Activated T-cell treated with anti-CD3 and anti-CD28 coated beads for 48 hours (primary cell): ENCODE measurements at places on chromosomes 1 and 21.

- DNase-seq, result no peak
These were observed 17.9 kb upstream of the CENPF start for GRCh38 chr1:214584805-214585766.

DNA sequence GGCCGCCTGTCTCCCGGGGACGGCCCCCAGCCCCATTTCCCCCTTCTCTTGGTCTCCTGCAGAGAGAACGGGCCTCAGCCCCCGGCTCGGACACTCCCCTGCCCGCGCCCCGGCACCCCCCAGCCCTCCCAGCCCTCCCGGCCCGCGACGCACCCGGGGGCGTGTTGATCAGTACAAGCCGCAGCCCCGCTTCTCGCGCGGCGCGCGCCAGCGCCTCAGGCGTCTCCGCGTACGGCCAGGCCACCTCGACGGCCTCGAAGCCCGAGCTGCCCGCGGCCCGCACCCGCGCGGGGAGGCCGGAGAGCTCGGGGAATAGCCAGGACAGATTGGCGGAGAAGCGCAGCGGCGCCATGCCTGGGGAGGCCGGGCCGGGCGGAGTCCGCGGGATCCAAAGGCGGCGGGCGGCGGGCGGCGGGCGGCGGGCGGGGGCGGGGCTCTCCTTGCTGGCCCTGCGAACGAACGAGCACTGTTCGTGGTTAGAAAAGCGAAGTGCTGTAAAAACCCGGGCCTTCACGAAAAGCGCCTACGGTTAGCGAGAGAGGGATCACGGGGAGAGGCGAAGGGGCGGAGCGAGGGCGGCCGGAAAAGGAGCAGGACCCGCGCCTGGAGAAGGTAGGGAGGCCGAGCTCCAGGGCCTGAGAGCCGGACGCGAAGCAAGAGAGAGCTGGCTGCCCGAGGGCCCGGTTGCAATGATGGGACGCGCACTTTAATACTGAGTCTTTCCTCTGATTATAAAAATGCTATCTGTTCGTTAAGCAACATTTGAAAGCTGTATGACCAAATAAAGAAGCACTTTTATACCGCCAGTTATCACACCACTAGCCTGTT is at the start of gene HYI:
Gene HYI (minus strand): TSS at position 490 of the 828 bp plus-strand sequence. CDS start 138 bp downstream, at position 352.
- DNase-seq, result peak; percentile 64

- no peak for DNase-seq
These were observed 38.2 kb upstream of the RIPK4 start for GRCh38 chr21:41805038-41805437.

DNA sequence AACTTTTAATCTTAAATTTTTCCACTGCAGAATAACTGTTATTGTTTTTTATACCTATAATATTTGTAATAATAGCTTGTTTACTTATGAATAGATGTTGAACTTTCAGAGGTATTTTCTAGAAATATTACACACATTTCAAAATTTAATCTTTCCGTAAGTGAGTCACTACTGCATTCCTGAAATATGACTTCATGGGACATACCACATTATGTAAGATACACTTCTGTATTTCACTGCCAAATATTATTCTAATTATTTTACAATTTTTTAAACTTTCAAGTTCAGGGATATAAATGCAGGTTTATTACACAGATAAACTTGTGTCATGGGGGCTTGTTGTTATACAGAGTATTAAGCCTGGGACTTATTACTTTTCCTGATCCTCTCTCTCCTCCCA is 2220.5 kb downstream of the NCAM2 start:
- DNase-seq, result no peak

DNA sequence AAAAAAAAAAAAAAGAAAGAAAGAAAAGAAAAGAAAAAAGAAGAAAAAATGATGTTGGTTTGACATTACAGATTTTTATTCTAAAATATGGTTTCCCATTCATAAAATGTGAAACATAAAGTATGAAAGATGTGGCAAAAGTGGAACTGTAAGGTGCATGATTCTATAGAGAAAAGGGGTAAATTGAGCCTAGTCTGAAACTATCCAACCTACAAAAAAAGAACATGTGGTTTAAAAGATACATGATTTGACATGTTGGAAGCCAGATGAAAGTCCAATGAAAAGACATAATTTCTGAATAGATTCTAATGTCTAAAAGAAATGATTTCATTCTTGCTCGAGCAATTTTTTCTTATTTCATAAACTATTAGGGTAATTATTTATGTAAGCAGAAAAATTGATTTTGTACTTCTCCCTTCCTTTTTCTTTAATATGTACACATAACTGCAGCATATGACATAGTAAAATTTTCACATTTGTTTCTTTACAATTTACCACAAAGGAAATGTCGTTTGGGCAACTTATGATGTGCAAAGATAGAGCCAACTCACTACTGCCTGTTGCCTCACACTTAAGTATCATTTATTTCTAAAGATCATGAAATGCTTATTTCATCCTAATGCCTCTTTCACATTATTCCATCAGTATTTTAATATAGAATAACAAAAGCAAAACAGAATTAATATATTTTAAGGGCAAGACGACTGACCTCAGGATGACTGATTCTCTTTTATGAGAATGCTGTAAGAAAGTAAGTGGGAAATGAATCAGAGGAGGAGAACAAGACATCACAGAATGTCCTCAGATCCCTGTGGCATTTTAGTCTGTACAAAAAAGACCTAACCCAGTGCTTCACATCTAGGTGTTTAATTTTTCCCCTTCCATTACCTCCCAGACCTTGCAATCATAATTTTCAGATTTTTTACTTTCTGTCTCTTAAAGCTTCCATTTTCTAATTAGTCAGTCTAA is 165.8 kb upstream of the HMCN1 start:
- no peak for DNase-seq

- DNase-seq, result no peak
These were observed 235.4 kb downstream of the TPR start for GRCh38 chr1:186139701-186140100.

GRCh38 chr1:67830928-67831830 is 2.1 kb downstream of the GNG12 start:
- DNase-seq, result no peak

DNA sequence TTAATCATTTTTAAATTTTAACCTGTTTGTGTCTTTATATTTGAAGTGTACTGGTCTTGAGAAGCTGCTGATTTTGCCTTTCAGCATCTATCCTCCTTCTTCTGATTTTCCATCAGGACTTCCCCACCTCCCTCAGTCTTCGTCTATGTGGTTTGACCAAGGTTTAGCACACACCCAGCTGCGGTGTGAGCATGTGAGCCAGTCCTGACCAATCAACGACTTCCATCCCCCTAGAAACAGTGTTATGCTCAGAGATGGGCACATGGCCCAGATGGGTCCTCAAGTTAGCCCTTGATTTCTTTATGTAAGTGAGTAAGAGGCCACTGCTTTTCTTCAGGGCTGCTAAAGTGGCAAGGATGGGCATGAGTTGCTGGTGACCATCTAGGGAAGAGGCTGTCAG is 190.8 kb downstream of the MATN1 start:
- no peak for DNase-seq

DNA sequence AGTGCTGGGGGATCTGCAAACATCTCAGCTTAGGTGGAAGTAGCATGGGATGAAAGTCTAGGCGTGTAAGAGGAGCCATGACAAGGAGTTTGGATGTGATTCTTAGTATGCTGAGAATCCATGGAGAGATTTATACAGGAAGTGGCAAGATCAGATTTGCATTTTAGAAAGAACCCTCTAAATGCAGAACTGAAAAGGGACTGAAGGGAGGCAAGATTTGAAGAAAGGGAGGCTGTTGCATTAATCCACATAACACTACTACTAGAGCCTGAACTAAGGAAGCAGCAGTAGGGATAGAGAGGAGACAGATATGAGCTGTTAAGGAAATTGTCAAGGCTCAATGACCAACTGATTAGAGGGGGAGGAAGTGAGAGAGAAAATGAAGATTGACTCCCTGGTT is 9.8 kb downstream of the C1orf74 start:
- DNase-seq, result no peak

DNA sequence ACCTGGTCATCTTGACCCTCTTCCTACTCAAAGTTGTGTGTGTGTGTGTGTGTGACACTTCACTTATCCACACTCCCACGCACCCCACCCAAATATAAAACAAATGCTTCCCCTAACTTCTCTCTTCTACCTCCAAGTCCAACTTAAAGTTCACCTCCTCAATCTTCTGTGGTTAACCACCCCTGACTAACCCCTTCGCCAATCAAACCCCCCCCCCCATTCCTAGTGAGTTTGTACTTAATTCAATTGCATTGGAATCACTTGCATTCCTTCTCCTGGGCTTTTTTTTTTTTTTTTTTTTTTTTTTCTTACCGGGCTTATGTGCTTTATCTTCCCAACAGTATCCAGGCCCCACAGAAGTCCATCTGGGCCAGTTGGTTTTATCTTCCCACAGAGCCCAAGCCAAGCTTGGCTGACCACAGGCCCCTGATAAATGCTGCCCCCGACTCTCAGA is 78.4 kb downstream of the CD58 start:
- no peak for DNase-seq

GRCh38 chr1:162725301-162725837 is 65.1 kb upstream of the HSD17B7 start:
- no peak for DNase-seq

- no peak for DNase-seq
These were observed 132.4 kb downstream of the EDEM3 start for GRCh38 chr1:184622136-184622823.

DNA sequence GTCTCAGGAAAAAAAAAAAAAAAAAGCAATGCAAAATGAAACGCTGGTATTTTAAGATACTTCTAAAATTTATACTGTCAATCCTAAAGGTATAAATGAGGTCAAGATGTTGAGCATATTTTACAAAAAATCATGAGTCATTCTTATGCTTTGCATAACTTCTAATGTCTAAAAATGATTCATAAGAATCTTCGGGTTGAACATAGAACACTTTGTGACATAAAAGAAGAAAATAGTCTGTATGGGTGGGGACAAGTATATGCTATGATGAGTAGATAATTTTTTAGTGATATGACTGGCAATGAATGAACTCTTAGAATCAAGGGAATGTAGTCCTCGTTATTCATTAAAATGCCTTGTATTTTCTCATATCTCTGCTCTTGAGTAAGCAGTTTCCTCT is 416.9 kb upstream of the USP24 start:
- DNase-seq, result no peak

DNA sequence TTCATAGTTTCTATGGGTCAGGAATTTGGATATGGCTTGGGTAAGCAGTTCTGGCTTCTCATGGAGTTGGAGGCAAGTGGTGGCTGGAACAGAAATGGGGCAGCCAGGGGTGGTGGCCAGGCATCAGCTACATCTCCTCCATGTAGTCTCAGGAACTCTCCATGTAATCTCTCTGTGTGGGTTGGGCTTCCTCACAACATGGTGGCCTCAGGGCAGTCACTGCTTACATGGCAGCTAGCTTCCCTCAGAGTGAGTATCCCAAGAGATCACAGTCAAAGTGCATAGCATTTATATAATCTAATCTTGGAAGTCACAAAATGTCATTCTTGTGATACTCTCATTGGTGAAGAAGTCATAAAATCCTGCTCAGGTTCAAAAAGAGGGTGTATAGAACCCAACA is 25.7 kb downstream of the MR1 start:
- DNase-seq, result no peak

GRCh38 chr1:53286955-53287354 is 40.9 kb downstream of the LRP8 start:
- DNase-seq, result no peak

DNA sequence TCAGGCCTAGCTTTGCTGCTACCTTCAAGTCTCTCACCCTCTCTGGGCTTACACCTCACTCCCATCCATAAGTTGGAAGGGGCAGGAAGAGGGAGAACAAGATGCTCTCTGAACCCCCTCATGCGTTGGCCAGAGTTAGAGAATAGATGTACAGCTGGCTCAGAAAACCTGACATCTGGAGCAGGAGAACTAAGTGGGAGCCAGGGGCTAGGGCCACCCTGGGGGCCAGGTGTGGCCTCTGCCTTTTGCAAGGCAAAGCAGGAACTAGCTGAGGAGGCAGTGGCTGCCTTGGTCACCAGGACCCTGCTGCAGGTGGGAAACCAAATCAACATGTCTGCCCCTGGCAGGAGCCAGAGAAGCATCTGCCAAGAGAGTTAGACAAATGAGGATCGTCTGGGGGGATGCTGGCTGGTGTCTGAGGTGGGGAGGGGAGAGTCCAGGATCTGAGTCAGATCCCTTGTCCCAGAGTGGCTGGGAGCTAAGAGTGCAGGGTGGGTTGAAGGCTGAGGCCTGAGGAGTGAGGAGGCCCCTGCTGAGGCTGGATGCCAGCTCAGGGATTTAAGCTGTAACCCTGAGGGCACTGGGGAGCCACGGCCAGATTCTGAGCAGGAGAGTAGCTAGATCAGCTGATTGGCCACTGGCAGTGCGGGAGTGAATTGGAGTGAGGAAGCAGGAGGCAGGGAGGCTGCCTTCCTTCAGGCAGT is 115.0 kb downstream of the EPHB2 start:
- DNase-seq, result no peak

DNA sequence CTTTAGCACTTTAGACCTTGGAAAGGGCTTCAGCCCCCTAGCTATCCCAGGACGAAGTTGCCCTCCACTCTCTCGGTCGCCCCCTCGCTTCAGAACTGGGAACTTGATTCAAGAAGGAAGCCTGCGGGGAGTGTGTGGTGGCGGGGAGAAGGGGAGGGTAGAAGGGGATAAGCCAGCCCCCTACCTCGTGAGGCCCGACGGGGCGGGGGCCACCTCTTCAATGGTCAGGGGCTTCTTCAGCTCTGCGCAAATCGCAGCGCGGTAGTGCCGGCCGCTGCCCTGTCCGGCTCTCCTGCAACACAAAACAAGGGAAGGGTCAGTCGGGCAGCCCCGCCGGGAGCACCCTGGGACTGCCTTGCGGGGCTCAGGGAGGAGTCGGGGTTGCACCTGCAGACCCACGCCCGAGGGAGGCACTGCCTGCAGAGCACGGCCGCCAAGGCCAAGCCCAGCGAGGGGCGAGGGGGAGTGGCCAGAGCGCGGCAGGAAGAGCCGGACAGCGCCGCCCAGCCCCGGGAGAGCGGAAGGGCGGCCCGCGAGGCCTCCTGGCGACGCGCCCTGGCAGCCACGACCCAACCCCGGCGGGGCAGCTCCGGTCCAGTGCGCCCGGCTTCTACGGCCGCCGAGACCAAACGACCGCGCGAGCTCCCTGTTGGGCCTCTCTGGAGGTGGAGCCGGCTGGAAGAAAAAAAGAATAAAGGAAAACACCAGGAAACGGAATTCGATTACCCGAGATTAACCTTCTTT is 56.2 kb upstream of the RASAL2 start:
- no peak for DNase-seq

DNA sequence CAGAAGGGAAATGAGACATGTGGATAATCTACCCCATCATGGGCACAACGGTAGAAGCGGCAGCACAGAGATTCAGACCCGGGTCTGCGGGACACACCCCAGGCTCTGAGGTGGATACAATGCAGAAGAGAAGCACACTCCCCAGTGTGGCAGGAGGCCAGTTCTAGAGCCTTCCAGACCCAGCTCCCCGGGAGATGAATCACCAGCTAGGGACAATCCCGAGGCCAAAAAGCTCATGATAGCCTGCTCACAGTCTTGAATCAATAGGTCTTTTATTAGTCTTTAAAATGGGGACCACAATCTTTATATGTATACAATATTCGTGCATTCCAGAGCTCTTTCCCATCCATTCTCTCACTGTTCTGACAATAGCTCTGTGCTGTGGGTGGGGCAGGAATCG is 57.3 kb upstream of the DIRAS3 start:
- no peak for DNase-seq

- no peak for DNase-seq
These were observed 80.3 kb downstream of the RNF220 start for GRCh38 chr1:44485229-44485933.

GRCh38 chr1:54153535-54154439 is 987 bp upstream of the CDCP2 start:
- no peak for DNase-seq

GRCh38 chr1:214506972-214507431 is 44.4 kb downstream of the PTPN14 start:
- no peak for DNase-seq
